Motor neuron (in vitro differentiated cells): ENCODE measurements at places on chromosomes 3 and 15. TPM values are rescaled to one million over a fixed set of nuclear protein-coding genes. Genes with fewer than 3 reads are reported as not detected.

The TTLL13 gene
- 0.50 and 0.52 TPM in 2 replicates for total RNA-seq

The SLC12A1 gene
- 0.39 TPM in 1 of 2 replicates, not detected in the other for total RNA-seq

The FRMD5 gene
- total RNA-seq = 15.7 and 17.3 TPM in 2 replicates

DNA sequence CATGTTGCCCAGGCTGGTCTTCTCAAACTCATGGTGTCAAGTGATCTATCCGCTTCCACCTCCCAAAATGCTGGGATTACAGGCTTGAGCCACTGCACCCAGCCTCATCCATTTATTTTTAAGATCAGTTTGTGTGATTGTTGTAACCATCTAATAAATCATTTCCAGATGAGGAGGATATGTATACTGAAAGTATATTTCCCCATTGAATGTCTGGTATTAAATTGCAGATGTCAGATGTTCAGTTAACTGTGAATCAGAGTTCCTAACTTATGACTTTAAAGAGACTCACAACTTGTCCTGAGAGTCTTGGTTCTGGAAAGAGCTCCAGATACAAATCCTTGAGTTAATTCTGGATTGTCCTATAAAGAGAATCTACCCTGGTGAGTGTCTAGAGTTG is 62.4 kb downstream of the TRIM71 start:
- ATAC-seq = no peak

DNA sequence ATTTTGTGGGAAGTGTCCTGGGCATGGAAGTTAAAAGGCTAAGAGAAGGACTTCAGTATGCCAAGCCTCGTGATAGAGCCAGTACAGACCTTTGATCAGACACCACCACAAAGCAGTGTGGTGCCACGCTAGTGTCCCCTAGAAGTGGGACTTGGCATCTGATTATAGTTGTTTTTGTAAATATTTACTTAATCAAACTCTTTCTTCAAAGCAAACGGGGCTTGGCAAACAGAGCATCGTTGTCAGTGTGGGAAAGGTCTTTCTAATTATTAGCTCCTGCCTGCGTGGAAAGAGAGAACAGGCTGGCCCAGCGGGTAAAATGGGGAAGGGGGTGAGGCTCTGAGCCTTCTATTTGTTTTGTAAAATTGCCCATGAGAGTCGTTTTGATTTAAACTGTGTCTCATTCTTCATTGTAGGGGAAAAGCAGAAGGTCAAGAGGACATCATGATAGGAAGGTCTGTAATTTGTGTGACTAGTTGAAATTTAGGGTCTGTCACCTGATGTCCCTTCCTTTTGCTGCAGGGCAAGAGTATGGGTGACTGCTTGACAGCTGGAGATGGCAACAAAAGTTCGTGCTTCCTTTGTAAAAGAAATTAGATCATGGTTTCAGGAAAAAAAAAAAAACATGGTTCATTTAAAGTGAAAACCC is 105.0 kb downstream of the IQCH start:
- ATAC-seq = no peak

- peak; percentile 81 for ATAC-seq
Observed at GRCh38 chr3:177263615-177264368, 66.5 kb upstream of the TBL1XR1 start.

- no peak for ATAC-seq
Observed at GRCh38 chr3:138799822-138800221, 34.9 kb downstream of the PIK3CB start.

GRCh38 chr3:39122813-39123212 is 15.3 kb downstream of the TTC21A start:
- no peak for ATAC-seq

DNA sequence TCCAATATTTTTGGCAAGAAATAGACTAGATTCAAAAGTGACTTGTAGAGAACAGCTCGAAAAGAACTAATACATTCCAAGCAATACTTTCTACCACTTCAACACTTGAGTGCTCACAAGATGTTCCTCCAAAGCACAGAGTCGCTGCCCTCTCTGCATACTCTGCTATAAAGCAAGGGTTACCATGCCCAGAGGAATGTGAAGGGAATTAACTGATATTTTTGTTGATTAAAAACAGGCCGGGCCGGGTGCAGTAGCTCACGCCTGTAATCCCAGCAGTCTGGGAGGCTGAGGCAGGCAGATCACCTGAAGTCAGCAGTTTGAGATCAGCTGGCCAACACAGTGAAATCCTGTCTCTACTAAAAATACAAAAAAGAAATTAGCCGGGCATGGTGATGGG is 57.6 kb upstream of the CSPG5 start:
- ATAC-seq = no peak

- no peak for ATAC-seq
Observed at GRCh38 chr3:181103605-181104004, 114.1 kb upstream of the DNAJC19 start.

DNA sequence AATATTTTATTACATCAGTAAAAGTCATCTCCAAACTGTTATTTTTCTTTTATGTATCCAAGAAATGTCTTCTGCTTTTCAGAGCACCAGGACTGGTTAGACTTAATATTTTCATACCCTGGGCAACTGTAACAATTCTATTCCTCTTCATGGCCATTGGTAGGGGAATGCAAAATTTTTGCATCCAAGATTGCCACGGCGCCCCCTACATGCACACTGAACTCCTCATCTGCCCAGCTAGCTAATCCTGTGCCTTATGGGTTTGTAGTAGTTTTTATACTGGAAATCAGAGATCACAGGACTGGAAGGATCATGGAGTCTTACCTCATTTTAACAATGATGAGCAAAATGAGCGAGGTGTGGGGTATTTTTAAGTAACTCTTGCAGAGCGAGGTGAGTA is 74.2 kb downstream of the CRTC3 start:
- no peak for ATAC-seq

DNA sequence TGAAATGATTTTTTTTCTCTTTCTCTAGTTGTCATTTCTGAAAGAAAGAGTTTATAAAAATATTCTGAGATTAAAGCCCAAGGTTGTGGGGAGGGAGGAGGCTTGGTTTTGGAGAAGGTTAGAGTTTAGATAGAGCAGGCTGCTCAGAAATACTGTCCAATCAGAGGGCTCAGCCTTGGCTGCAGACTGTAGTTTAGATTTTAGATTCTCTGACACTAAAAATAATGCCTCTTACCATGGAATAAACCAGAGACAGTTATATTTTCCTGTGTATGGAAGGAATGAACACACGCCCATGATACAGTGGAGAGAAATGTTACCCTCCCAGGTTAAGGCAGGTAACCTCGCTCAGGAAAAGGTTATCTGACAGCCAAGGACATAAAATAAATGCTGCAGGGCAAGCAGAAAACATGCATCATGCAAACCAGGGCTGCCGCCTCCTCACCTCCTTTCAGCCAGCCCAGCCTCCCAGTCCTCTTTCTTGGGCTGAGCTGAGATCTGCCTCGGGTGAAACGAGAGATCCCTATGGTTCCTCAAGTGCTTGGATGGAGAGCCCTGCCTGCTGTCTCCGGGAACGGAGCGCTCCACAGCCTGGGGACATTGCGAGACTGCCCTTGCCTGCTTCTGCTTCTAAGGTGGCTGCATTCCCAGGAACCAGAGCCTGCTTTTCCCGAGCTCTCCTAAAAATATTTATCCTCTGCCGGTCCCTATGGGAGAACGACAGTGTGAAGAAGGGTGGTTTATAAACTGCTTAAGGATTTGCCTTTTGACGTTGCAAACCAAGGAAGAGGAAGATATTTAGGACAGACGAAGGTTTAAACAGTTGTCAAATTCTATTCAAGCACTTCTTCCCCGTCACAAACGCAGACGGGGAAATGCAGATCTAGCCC is 848 bp downstream of the NCEH1 start:
- ATAC-seq = peak; percentile 27

GRCh38 chr3:183114384-183115178 is 15.3 kb upstream of the MCCC1 start:
- no peak for ATAC-seq

GRCh38 chr3:157624801-157625200 is 121.6 kb upstream of the VEPH1 start:
- no peak for ATAC-seq

The KIF7 gene
- 3.5 and 3.6 TPM in 2 replicates for total RNA-seq

DNA sequence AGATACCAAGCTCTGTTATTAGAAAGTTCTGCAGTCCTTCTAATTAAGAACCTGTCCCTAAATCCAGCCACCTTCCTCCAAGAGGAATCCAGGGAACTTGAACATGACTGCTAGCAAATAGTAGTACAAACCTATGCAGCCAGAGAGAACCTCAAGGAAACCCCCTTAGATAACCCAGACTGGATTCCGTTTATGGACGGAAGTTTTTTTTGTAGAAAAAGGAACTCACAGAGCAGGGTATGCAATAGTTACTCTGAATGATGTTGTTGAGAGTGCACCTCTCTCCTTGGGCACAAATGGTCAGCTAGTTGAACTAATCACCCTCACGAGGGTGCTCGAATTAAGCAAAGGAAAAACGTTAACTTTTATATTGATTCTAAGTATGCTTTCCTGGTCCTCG is 40.8 kb downstream of the TM4SF18 start:
- no peak for ATAC-seq

DNA sequence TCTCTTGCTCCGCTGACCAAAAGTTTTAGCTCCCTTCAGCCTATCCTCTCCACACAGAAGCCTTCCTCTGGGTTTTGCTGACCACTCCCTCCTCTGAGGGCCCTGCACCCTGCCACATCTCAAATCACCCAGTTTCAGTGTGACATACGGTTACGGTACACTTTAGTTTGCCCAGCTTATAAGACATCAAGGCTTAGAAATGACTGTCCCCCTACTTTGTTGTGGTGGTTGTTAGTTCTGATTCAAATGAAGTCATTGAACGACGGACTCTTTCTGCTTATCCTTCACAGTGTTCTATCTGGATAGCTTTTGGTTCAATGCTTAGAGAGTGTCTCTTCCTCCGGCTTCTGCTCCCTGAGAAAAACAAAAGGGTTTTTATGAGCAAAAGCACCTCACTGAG is 68.0 kb upstream of the NDUFB4 start:
- no peak for ATAC-seq

The IGSF10 gene
- total RNA-seq = 0.33 and 0.69 TPM in 2 replicates

The DAZL gene
- not detected in 2 replicates for total RNA-seq

The SEMA6D gene
- 296 and 322 TPM in 2 replicates for total RNA-seq

The AGBL1 gene
- 0.16 and 0.32 TPM in 2 replicates for total RNA-seq

DNA sequence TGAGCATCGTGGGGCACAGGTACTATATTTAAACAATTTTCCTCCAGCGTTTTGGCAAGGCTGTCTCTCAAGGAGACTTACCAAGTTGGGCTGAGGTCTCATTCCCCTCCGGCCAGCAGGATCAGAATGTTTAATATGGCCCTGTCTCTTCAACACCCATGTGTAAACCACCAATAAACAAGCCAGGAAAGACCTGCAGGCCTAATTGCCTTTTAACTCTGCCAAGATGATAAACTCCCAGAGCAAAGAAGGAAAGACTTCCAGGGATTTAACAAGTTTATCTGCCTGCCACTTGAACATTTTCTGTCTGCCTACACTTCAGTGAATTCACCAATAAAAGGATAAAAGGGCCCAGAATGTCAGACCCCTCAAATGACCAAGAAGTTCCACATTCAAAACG is 130.3 kb upstream of the WNT5A start:
- no peak for ATAC-seq

The GP9 gene
- total RNA-seq = not detected in 2 replicates

DNA sequence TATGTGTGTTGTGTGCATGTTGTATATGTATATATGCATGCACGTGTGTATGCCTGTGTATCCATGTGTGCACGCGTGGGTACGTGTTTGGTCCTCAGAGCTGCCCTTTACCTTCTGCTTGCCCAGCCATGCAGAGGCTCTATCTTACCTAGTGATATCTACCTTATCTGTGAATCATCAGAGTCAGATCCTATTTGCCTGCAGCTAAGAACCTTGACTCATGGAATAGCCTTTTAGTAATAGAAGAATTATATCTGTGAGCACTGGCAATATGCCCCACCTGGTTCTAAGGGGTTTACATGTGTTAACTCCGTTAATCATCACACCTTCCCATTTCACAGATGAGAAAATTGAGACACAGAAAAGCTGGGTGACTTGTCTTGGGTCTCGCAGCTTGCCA is 11.0 kb downstream of the PGPEP1L start:
- ATAC-seq = no peak

DNA sequence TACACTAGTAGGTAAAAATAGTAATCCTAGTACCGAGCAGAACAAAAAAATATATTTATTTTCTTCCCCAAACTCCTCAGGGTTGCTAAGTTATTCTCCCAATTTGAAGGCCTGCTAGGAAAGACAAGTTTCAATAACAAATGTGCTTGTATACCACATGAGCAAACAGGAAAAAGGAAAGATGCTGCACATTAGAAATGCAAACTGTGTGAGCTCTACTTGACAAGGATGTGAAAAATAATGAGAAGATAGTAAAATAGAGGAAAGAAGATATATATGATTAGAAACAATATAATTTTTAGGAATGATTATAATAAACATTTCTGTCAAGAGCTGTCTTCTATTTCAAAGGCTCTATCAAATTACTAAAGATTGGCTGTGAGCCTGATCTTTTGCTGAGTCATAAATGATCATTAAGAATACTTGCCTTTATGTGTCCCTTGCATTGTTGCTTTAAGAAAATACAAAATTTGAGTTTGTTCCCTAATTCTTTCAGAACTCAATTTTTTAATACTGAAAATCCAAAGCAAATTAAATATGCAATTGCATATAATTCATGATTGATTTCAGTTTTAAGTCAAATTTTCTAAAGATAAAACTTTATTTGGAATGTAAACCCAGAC is 174.2 kb downstream of the NEK10 start:
- ATAC-seq = no peak

GRCh38 chr3:136728918-136729317 is 23.3 kb downstream of the STAG1 start:
- peak; percentile 87 for ATAC-seq

The PPM1M gene
- 9.4 and 9.5 TPM in 2 replicates for total RNA-seq

The PLSCR4 gene
- total RNA-seq = 6.0 and 7.4 TPM in 2 replicates

The PIGB gene
- total RNA-seq = 10.5 and 12.8 TPM in 2 replicates

GRCh38 chr3:197298945-197299854 is 788 bp upstream of the DLG1 start:
- ATAC-seq = no peak

GRCh38 chr15:68650901-68651709 is 72.3 kb downstream of the CORO2B start:
- no peak for ATAC-seq

GRCh38 chr15:100141311-100142001 is 200.3 kb downstream of the ADAMTS17 start:
- no peak for ATAC-seq

DNA sequence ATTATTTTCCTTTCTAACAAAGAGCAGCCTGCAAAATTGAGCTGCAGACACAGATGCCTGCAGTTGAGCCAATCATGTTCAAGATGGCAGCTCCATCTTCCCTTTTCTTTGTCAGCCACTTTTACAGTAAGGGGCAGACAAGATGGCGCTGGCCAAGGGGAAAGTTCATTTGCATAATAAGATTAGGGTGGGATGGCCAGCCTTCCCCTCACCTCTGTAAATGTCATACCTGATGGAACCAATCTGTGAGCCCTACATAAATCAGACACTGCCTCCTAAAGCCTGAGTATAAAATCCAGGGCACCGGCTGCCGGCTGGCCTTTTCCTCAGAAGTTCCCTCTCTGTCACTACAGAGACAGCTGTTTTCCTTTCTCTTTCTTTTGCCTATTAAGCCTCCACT is 15.8 kb downstream of the PATL2 start:
- no peak for ATAC-seq

- no peak for ATAC-seq
Observed at GRCh38 chr3:124895756-124896155, 8.6 kb upstream of the ITGB5 start.

GRCh38 chr3:64922213-64922612 is 234.4 kb upstream of the ADAMTS9 start:
- ATAC-seq = no peak
